ENCODE measurements at places on chromosomes 3 and 15.

- DNase-seq, result no peak
Measured at GRCh38 chr3:17678116-17678741, 64.2 kb downstream of the TBC1D5 start.

DNA sequence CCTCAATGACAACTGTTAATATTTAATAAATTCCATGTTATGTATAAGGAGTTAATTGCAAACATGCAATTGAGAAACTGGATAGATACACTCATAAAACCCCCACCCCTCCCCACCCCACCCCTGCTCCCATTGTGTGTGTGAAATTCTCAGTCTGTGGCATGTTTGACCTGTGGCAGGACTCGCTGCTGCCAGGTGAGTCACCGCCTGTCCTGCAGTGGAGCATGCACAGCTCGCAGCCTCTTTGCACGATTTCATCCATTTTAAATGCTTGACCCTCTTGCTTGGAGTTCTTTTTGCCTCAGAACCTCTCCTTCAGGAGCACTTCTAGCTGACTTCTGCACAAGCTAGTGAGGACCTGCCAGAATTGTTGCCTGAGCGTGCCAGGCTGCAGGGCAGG is 5.3 kb upstream of the APEH start:
- no peak for DNase-seq

DNA sequence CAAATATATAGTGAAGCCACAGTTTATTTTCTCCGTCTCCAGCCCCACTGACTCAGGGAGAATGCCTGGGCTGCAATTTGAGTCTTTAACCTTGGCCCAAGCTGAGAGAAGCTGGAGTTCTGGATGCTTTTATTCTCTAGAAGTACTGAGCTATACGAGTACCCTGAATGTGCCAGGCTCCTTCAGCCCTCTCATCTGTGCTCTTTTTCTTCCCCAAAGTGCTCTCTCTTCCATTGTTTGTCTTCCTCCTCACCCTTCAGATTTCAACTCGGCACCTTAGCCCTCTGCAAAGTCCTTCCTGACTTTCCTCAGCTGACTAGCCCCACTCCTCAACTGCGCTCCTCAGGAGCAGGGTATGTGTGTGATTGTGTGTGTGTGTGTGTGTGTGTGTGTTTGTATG is 75.6 kb upstream of the AGBL1 start:
- no peak for DNase-seq

DNA sequence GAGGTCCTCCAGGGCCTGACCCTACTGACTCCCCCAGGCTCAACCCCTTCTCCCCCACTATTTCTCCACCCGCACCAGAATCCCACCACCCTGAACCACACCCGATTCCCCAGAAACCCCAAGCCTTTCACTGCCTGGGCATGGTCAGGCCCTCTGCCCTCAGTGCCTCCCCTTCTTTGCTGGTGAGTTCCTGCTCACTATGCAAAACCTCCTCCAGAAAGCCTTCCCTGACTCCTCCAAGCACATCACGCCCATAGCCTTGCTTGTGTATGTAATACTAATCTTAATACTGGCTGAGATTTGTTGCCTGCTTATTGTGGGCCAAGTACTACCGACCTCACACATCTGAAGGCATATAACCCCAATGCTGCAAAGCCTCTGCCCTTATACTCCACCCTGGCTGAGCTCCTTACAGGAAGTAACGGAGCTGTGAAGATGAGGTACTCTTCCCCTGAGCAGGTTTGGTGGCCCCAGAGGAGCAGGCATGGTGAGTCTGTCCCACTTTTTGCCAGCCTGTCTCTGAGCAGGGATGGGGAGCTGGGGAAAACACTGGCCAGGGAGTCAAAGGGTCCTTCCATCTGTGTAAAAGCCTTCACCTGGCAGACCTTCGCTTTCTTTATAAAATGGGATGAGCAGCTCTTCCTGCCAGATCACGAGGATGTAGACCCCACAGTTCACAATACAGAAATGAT is 9.5 kb downstream of the RAB6B start:
- no peak for DNase-seq

GRCh38 chr3:120532969-120533368 is 63.2 kb upstream of the NDUFB4 start:
- no peak for DNase-seq

- DNase-seq, result no peak
Measured at GRCh38 chr15:81562986-81563385, 189.0 kb upstream of the TMC3 start.

- no peak for DNase-seq
Measured at GRCh38 chr3:18234717-18235335, 190.3 kb downstream of the SATB1 start.

DNA sequence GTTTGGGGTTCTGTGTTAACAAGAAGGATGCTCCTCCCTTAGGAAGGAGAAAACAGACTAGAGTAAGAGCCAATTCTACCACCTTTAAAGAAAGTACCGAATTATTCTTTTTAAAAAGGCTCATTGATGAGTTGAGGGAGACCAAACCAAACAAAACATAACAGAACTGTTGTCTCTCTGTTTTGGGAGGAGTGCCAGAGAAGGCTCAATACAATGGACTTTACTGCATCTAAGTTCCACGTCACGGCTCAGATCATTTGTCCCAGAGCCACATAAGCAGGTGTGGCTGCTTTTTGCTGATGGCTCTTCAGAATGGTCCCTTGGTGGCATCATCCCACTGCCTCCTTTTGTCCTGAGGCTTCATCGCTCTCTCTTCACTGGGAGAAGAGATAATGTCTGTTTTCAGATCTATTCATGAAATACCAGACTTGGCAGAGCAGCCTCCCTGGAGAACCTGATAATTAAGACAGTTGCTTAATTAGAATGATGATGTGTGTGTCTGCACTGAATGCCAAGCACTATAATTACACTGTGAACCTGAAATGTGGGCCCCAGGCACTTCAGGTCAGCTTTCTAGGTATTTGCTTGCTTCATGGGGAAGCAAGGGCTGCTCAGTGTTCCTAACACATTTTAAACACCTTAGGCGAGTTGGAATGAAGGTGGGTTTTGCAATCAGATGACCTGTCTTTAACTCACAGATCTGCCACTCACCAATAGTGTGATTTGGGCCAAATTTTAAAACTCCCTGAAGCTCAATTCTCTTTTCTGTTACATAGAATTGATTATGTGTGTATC is 335.2 kb upstream of the MCTP2 start:
- DNase-seq, result no peak

DNA sequence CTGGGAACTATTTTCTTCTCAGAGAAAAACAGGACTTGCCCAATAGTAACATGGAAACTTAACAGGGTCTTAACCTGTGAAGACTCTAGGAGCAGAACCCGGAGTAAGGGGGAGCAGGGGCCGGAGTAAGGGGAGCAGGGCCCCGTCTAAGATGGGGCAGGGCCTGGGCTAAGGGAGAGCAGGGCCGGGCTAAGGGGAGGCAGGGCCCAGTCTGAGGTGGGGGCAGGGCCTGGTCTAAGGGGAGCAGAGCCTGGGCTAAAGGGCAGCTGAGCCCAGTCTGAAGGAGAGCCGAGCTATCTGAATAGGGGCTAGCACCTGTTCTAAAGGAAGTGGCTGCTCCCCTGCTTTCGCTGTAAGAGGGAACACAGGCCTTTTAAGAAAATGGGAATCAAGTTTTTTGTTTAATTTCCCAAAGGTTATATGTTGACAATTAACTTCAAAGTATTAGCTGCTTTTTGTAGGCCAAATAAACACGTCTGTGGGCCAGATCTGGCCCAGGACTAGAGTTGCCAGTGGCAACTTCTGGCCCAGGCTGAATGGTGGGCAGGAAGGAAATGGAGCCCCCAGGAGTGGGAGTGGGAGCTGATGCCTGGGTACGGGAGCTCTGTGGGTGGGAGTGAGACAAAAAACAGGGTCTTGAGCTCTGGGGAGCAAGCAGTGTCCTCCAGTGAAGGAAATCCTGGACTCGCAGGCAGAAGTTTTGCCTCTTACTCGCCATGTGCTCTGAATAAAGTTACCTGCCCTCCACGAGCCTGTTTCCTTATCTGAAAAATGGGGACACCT is 32.5 kb downstream of the CSPG4 start:
- no peak for DNase-seq

DNA sequence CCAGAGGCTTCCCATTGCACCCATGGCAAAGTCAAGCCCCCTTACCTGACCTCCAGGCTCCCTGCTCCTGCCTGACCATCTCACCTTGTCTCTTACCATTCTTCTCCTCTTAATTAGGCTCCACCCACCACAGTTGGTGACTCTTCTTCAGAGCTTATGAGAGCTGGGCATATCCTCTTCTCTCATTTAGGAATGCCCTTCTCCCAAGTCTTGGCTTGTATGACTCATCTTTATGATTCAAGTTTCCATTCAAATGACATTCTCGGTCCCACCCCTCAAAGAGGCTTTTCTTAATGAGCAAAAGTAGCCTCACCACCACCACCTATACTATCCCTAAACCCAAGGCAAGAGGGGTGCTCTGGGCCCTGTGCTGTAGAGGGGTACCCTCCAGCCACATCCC is 55.3 kb upstream of the NUDT16 start:
- DNase-seq, result no peak

- DNase-seq, result no peak
Measured at GRCh38 chr3:69888943-69889315, 110.6 kb upstream of the SAMMSON start.
